IMR-90 (cell line): ENCODE measurements at places on chromosomes 7 and 10. TPM values are rescaled to one million over a fixed set of nuclear protein-coding genes. Genes with fewer than 3 reads are reported as not detected.

The OPTN gene
- 34.8 and 56.9 TPM in 2 replicates for total RNA-seq

The SP8 gene
- not detected in 2 replicates for total RNA-seq

The POLR2J2 gene
- total RNA-seq = 0.83 and 1.3 TPM in 2 replicates

The LRMDA gene
- total RNA-seq = under 0.01 TPM in 1 of 2 replicates, not detected in the other

The BHLHA15 gene
- total RNA-seq = not detected in 2 replicates

The NUTM2E gene
- not detected in 2 replicates for total RNA-seq

The WASHC2A gene
- total RNA-seq = 29.4 and 32.5 TPM in 2 replicates

The GIMAP5 gene
- total RNA-seq = not detected in 2 replicates

The ADAP1 gene
- 1.4 and 2.2 TPM in 2 replicates for total RNA-seq

The PLXNA4 gene
- total RNA-seq = under 0.01 TPM in 2 replicates

The TYW1B gene
- 1.7 and 1.8 TPM in 2 replicates for total RNA-seq

The SDK1 gene
- total RNA-seq = 1.1 and 1.6 TPM in 2 replicates

The TFEC gene
- under 0.01 and 0.28 TPM in 2 replicates for total RNA-seq

The PDK4 gene
- under 0.01 TPM in 2 replicates for total RNA-seq

The RPEL1 gene
- under 0.01 and 0.28 TPM in 2 replicates for total RNA-seq
